ENCODE measurements at places on chromosomes 3 and 15.

GRCh38 chr3:21441821-21442220, 309.2 kb downstream of the ZNF385D start:
- DNase-seq: no peak

- no peak for DNase-seq
These were observed 35.3 kb downstream of the ANXA2 start for GRCh38 chr15:60362321-60363086.

GRCh38 chr3:37825744-37826400, 35.8 kb upstream of the CTDSPL start:
- DNase-seq: no peak

DNA sequence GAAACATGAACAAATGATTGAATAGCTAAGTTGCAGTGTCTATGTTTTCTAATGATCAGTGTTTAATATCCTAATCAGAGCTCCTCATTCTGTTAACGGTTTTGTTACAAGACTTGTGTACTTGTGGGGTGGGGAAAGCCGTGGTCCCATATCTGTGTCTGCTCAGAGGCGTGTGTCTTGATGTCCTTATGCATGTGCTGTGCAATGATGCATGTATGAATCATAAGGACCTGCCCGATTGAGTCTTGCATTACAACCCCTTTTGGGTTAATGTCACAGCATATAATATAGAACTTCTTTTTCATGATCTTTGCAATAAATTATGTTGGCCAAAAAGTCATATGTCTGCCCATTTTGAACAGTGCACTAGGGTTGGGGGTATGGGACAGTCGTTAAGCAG, 233.4 kb downstream of the ITPR1 start:
- no peak for DNase-seq

- peak; percentile 10 for DNase-seq
These were observed 104.8 kb downstream of the ETFA start for GRCh38 chr15:76206325-76206976.

GRCh38 chr15:42163291-42163690, 6.9 kb upstream of the PLA2G4F start:
- DNase-seq: no peak

GRCh38 chr3:155064920-155065319, 15.2 kb upstream of the MME start:
- DNase-seq: no peak

DNA sequence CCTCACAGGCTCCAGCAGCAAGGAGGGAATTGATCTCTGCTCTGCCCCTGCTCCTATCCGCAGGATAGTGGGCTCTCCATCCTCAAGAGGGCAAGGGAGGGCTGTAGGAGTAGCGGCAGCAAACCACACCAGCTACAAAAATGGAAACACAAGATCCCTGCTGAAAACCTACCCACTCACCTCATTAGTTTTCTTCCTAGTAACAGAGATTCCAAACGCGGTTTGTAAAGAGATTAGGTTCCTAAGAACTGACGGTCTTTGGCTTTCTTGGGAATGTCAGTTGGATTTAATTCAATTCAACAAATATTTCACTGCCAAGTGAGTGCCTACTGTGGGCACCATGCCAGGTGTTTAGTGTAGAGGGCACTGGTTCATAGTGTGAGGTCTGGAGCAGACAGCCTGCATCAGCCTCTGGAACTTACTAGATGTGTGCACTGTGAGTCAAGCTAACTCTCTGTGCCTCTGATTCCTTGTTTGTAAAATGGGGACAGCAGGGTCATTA, 84.7 kb downstream of the MRPL46 start:
- peak; percentile 87 for DNase-seq

- DNase-seq: peak; percentile 20
These were observed 42.1 kb downstream of the TERC start for GRCh38 chr3:169722724-169723123.

DNA sequence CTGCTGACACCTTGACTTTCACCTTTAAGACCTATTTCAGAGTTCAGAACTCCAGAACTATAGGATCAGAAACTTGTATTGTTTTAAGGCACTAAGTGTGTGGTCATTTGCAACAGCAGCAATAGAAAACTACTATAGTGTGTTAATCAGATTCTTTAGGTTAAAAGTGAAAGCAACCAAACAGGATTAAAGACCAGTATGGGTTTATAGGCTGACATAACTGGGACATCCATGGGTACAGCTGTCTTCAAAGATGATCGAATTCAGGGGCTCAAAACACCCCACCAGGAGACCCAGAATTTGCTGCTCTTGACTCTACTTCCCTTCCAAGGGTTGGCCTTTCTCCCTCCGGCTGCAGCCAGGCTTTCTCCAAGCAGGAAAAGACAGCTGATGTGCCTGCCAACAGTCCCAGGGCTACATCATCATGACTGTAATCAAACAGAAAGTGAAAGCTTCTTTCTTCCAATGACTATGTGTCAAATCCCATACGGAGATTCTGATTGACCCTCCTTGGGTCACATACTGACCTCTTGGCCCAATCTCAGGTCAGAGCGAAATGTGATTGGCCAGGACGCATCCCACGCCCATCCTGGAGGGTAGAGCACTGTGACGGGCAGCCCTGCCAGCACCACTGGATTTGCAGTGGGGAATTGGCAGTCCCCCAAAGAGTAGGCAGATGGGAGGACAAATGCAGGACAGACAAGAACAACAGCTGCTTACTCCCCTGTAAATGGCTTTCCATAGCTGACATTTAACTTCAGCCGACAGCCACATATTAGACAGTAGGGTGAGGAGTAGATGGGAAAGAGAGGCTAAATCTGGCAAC, 51.4 kb upstream of the RNF7 start:
- no peak for DNase-seq

DNA sequence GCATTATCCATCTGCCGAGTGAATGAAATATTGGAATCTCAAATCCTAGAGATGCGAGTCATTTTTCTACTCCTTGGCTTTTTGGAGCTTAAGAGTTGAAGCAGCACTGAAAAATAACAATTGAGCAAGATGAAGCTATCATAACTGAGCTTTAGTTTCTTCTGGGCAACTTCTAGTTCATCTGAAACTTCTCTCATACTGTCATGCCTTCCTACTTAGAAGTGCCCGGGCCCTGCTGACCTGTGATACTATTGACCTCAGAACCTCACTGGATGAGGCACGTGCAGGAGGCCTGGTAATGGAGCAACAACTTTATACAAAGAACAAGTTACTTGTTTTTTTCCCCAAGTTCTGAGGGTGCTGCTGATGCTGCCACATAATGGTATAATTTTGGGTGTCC, 48.5 kb upstream of the P3H2 start:
- DNase-seq: no peak
